Kidney epithelial cell (primary cell): ENCODE measurements at places on chromosomes 16 and 17. TPM values are rescaled to one million over a fixed set of nuclear protein-coding genes. Genes with fewer than 3 reads are reported as not detected.

Gene HAP1
- total RNA-seq, result 0.96 and 1.6 TPM in 2 replicates

Gene KRT39
- total RNA-seq, result not detected in 2 replicates

GRCh38 chr16:87610026-87610425 is 7.7 kb downstream of the JPH3 start:
- no peak for DNase-seq

DNA sequence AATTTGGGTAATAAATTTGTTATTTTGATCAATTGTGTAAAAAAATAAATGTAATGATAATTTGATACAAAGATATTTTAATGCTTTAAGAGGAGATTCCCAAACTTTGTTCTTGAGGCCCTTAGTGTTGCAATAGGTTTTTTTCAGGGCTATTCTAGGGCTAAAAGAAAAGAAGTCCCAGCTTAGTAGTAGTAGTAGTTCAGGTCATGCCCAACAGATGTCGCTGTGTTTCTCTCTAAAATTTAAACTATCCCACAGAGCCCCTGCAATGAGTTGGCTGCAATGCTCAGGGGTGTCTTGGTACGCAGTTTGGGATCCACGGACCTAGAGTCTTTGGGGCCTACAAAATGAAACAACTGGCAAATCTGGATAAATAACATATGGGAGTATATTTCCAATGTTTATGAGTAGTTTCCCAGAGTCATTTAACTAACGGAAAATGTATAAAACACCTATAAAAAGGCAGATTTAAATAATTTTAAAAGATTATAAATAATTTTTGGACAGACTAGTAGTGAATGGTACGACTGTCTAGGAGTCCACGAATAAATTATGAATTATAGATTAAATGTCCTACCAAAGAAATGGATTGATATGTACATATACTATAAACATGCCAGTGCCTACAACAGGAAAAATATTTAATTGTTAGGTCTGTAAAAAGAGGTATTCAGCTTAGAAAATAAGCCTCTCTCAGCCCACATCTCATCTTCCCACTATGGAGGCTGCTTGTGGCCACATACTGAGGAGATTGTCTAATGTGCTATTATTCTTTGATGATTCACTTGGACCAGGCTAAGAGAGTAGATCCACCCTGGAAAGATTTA is 228.5 kb upstream of the PMFBP1 start:
- no peak for DNase-seq

GRCh38 chr17:28684963-28685362 is 23.0 kb downstream of the SUPT6H start:
- DNase-seq, result no peak

DNA sequence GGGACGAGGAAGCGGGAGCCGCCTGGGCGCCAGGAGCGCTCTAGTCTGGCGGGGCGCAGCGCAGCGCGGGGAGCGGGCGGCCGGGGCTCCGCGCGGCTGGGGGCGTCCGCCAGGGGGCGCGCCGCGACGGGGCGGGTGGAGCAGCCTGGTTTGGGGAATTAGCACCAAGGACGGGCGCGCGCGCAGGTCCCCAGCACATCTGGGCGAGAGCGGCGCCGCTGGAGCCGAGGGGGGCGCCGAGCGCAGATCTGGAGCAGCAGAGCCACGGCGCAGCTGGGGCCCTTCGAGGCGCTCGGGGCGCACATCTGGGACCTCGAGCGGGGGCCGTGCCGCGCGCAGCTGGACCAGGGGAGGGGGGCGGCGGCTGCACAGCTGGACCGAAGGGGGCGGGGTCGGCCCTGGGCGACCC is at the start of gene NXPH3:
Gene NXPH3 (plus strand): TSS at position 193 of the 409 bp plus-strand sequence. CDS start 349 bp downstream, outside the sequence.
- no peak for DNase-seq

Gene ITGA2B
- 0.04 and 0.14 TPM in 2 replicates for total RNA-seq

DNA sequence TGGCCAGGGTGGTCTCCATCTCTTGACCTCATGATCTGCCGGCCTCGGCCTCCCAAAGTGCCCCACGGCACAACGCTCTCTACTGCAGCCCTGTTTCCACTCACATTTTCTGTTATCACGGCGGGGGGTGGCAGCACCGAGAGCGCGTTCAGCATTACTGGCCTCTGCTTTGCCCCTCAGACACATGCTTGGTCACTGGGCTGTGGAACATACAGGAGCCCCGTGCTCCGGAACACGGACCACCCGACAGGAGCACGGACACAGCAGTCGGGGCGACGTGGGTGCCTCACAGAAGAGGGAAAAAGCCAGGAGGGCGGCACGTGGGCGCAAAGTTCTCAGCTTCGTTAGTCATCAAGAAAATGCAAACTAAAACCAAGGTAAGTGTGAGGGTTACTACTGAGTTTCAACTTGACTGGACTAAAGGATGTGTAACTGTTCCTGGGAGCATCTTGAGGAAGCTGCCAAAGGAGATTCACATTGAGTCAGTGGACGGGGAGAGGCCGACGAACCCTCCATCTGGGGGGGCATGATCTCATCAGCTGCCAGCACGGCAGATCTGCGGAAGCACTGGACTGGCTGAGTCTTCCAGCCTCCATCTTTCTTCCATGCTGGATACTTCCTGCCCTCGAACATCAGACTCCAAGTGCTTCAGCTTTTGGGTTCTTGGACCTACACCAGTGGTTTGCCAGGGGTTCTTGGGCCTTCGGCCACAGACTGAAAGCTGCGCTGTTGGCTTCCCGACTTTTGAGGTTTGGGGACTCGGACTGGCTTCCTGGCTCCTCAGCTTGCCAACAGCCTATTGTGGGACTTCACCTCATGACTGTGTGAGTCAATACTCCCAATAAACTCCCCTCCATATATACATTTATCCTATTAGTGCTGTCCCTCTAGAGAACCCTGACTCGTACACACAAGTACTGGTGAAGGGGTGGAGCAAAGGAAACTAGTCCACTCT is 106.8 kb downstream of the ZNF778 start:
- DNase-seq, result no peak

- no peak for DNase-seq
Measured at GRCh38 chr16:1089439-1089821, 6.6 kb downstream of the C1QTNF8 start.

Gene PIMREG
- total RNA-seq, result 6.8 and 10.4 TPM in 2 replicates

Gene TMC5
- total RNA-seq, result 0.33 and 0.48 TPM in 2 replicates

- no peak for DNase-seq
Measured at GRCh38 chr16:88593489-88593888, 23.3 kb downstream of the ZC3H18 start.

DNA sequence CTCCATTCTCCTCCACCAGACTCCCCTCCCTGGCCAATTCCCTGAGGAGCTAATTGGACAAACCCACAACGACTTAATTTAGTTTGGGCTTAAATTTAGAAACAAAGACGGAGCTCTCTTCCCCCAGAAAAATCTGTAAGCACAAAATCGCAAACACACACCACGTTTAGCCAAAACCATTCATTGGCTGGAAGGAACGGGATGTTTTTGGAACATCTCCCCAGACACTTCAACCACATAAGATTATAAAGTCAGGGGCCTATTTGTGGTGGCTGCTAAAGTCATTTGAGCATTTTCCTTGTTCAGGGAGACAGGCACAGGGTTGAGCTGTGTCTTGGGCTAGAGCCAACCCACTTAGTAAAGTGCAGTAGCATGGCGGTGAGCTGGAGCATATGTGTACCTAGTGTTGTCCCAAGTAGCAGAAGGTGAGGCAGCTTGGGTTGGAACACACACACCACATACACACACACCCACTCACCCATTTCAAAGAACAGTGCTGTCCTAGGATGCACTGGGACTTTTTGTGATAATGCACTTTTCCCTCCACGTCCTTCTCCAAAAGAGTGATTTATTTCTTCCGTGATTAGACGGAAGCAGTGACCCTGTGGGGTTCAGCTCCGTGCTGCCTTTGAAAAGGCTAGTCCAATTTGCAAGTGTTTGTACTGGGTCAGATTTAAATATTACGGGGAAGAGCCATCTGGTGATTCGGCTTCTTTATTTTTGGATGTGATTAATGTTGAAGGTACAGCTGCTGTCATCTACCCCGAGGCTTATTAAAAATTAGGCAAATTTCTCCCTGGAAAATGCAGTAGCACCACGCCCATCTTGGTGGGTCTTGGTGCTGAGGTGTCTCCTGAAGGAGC is 32.2 kb downstream of the ELAC2 start:
- no peak for DNase-seq

Gene ZNF423
- total RNA-seq, result 3.6 and 5.5 TPM in 2 replicates

Gene CAPN15
- 47.1 and 54.5 TPM in 2 replicates for total RNA-seq

Gene LHX1
- total RNA-seq, result 39.2 and 44.3 TPM in 2 replicates

DNA sequence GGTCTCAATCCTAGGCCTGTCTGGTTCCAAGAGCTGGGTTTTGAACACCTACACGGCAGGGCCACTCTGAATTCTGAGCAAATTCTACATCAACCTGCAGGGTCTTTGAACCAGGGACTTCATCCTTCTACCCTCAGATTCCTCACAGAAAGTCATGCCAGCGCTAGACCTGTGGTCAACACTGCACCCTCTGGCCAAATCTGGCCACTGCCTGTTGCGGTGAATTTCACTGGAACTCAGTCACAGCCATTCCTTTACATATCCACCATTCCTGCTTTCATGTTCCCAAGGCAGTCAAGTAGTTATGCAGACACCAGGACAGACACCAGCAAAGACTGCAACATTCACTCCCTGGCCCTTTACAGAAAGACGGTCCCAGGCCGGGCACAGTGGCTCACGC is 144.6 kb downstream of the C16orf95 start:
- no peak for DNase-seq

GRCh38 chr17:44376124-44376523 is 12.5 kb upstream of the FAM171A2 start:
- DNase-seq, result no peak
